Right renal pelvis (tissue), 4 donors: ENCODE measurements at places on chromosomes 1 and 21.

DNA sequence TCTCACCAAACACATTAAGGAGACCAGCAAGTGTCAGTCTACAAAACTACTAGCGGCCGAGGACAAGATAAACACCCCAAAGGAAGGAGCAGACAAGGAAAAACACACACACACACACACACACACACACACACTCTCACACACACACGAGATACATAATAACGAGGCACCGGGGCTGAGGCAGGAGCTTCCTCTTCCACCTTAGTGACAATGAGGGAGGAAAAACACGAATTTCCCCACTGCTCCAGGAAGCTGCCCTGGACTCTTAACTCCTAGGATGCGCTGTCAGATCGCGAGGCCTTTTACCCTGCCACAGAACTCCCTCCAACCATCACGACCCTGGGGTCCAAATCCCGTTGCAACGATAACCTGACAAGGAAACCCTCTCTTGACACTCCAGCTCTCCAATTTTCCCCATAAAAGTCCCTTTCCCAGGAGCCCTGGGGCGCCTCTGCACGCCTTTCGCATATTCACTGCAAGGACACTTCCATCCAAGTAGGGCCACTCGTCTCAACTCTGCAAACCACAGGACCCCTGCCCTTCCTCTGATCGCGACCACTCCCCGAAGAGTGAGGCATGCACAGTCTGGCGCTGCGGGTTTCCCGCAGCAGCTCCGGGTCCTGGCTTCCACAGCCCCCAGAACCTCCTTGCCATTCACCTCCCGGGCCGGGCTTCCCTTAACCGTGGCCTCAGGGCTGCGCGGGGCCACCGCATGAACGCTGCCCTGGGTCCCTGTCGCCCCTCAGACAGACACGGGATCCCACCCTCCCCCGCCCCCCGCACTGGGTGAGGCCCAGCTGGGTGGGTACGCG, 581 bp downstream of the ETV3 start:
- DNase-seq: no peak

DNA sequence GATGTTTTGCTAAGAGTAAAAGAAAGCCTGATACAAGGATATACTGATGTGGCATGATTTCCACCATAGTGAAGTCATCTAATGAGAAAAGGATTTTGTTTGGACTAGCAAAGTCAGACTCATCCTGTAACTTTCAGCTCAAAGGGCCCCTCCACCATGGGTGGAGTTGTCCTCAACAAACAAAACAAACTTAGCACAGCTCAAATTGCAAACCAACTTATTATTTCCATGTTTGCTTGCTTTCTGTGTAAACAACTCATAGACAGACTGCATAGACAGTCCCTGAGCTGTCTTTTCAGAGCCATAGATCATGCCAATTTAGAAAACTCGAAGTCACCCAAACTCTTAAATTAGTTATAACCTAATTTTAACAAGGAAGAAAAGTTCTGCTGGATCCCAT, 69.4 kb upstream of the VAV3 start:
- no peak for DNase-seq

DNA sequence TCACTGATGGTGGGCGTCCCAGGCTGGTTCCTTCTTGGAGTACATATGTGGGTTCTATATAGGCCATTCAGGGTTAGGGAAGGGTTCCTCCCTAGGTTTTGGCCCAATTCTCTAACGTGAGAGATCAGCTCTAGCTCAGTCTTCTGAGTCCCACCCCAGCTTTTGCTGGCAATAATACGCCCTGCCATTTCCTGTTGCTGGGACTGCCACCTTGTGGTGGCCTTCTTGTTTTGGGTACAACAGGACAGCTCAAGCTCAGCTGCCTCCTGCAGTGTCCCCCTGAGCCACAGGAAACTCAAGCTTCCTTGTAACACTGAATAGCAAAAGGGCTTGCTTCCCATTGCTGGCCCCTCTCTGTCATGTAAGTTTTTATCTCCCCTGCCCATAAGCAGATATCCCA, 77.8 kb downstream of the BACH1 start:
- no peak for DNase-seq

DNA sequence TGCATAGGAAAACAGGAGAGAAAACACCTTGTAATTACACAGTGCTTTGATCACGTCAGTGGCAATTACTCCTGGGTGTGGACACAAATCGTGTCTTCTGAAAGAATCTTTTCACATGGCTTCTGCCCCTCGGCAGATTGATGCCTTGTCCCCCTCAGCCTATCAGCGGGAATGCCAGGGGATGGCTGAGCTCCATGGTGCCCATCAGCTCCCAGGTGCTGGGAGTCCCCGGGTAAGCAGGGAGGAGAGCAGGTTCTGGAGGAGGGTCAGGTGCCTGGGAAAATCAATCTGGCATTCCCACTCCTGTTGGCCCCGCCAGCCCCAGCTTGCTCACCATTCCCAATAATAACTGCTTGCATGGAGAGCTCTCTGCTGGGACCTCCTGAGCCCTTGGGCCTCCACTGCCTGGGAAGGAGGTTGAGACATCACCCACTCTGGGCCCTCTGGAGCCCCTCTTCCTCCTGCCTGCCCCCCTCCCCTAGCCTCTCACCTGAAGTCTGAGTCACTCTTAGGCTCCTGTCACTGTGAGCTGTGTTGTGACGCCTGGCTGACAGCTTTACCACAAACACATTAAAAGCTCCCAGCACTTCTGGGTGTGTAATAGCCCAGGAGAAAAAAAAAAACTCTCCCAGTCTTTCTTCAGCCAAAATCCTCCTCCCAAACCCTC, 4.9 kb downstream of the CAMK2N1 start:
- no peak for DNase-seq

GRCh38 chr1:199089393-199090122, 450.7 kb downstream of the PTPRC start:
- DNase-seq: no peak

DNA sequence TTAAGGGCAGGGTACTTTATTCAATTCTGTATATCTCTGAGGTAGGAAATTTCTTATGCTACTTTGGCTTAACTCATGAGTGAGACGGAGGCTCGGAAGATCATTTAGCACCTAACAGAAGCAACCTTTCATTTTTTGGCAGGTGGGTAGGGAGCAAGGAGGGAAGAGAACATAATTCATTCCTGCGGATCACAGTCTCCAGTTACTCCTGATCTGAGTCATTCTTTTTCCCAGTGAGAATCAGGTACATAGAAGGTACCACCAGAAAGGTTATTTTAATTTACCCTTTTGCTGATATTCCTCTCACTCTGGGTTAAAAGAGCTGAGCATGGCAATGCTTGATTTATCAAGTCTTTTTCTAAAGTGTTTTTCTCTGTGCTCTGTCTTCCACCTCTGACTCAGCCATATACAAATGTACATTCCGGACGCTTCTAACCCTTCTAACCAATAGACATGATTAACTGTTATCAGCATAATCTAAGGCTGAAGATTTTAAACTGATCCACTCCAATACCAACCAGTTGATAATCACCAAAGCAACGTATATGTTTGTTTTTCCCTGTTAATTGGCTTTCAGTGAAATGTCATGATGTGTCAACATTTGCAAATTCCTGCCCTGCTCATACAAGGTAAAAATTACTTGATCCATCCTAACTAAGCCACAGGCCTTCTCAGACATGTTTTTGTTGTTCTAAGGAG, 271.7 kb downstream of the DUSP10 start:
- no peak for DNase-seq

GRCh38 chr1:232917053-232917452, 33.4 kb upstream of the NTPCR start:
- no peak for DNase-seq

DNA sequence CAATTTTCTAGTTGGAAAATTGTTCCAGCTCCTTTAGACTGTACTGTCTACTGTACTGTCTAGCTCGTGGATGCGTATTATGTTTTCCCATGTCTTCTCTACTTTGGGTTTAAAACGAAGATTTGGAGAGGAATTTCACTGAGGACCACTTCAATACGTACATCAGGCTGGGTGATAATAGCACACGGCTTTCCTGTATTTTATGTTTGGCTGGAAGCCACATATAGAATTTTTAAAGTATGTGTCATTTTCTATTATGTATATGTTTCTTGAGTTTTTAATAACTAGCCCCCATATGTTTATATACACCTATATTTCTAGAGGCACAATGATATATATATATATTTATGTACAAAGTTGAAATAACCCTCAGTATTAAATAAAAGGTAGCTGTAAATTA, 226.4 kb downstream of the GREM2 start:
- no peak for DNase-seq

DNA sequence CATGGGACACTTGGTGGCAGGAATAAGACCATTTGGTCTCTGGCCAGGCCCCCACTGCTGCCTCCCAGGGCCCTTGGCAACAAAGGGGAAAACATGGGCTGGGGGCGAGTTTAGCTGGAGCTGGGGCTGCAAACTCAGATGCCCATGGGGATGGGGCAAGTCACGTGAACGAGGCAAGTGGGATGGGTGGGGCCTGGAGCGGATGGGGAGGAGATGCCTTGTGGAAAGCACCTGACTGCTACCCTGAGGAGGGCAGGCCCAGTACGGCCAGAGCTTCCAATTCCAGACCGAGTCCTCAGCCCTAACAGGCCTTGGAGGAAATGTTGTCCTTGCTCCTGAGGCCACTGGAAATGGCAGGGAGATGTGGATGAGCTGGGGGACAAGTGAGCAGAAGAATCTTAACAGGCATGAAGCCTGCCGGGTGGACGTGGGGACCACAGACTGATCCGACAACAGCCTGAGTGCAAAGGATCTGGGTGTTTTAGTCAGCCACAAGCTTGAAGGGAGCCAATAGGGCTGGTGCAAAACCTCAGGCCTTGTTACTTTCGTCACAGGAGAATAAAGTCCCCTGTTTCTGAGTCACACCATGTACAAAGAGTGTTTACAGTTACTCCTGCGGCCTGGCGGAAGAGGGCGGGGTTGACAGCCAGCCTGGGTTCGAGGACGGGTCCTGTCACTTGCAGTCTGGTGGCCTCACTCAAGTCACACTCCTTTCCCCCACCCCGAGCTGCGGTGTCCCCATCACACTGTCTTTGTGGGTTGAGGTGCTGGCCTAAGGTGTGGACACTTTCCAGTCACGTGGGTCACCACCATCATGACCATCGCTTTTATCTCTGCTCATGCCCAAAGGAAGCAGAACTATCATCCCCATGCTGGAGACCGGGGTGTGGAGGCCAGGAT, 19.1 kb downstream of the RUNX3 start:
- DNase-seq: no peak

DNA sequence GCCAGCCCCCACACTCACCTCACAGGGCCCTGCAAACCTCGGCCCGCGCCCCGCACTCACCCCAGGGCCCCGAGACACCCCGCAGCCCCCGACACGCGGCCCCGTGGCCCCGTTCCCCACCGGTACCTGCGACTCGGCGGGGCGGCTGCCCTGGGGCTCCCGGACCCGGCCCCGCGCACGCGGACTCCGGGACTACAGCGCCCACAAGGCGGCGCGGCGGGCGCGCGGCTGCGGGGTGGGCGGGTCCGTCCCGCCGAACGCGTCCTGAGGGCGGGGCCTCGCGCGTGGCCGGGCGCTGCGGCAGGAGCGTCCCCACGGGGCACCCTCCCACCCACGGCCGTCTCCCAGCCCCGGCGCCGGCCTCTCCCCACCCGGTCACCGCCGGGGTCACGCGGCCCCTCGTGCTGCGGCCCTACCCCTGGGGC, at the start of gene SLC19A1:
TSS of gene SLC19A1 (minus strand) at position 199 of the 425 bp plus-strand sequence. CDS start 4,481 bp downstream, outside the sequence.
- no peak for DNase-seq

- DNase-seq: no peak
Measured at GRCh38 chr21:36073181-36073580, 3.4 kb downstream of the CBR1 start.

DNA sequence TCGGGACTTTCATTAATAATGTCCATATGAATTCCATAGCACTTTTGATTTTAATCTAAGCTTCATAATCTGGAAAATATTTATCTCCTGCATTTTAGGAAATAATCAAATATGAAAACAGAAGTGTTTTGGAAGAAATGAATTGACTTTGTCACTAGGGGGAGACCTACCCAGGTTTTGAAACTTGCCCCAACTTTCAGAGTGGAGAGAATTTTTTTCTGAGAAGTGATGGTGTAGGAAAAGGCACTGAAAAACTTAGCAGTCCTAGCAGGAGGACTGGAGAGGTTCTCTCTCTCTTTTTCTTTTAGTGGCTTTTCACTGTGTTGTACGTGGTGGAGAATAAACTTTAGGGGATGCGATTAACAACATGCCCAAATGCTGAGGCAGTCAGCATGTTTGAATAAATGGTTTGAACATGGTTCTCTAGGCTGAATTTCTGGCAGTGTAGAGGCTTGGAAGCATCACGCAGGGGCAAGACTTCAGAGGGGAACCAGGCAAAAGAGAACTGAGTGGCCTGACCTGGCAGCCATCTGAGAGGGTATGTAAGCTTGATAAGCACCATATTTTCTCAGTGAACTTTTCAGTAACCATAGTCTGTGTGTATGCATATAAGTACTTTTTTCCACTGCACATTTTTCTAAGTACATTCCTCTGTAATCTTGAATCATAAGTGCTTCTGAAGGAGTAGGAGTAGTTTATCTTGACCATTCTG, 68.3 kb upstream of the NEK7 start:
- no peak for DNase-seq

- no peak for DNase-seq
Measured at GRCh38 chr1:173295995-173296394, 88.9 kb upstream of the TNFSF4 start.

GRCh38 chr1:165075725-165076370, 280.7 kb downstream of the LMX1A start:
- no peak for DNase-seq

DNA sequence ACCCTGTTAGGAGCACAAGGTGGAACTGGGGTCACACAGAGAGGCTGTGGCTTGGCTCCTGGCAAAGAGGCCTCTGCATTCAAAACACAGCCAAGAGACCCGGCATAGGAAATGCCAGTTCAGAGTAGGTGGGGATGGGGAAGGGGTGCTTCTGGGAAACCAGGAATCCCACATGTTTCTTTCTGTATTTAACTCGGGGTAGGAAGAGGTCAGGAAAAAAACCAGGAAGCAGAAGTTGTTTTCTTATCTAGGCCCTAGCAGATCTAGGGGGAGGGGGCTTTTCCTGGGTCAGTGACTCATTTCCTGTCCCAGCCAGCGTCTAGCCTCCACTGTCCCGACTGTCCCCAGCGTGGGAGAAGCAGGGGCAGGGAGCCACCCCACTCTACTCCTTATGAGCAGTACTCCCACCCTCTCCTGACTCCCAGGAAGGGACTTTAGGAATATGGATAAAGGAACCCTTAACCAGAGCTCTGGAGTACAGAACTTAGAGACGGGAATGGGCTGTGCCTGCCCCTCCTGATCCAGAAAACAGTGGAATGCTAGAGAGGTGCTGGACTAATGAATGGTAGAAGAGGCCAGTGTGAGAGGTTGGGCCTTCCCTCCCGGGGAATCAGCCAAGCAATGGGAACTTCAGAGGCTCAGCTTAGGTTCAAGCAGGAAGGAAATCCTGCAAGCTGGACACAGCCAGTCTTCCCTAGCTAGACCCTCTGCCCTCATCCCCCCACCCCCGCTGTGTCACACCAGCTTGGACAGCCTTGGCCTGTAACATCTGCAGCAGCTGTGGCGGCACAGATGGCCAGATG, 5.7 kb downstream of the FHL3 start:
- no peak for DNase-seq
